AG09319 (cell line): ENCODE measurements at places on chromosomes 2 and 18.

GRCh38 chr18:49859725-49860124 lies 46.4 kb upstream of the ACAA2 start:
- DNase-seq, result no peak

DNA sequence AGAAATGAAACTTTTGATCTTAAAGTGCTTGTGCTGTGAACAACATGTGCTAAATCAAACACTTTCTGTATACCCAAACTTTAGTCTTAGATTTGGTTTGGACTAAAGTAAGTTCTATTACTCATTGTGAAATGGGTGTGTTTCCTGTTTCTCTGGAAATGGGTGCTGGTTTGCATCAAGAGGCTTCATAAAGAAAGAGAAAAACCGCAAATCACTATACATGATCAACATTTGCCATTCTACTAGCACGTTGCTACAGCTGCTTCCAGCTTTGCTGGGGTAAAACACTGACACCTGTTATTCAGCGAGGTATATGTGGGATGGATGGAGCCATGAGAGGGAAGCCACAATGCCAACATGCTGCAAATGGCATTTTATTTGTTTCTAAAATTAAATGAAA lies 547.0 kb upstream of the ACVR2A start:
- no peak for DNase-seq

DNA sequence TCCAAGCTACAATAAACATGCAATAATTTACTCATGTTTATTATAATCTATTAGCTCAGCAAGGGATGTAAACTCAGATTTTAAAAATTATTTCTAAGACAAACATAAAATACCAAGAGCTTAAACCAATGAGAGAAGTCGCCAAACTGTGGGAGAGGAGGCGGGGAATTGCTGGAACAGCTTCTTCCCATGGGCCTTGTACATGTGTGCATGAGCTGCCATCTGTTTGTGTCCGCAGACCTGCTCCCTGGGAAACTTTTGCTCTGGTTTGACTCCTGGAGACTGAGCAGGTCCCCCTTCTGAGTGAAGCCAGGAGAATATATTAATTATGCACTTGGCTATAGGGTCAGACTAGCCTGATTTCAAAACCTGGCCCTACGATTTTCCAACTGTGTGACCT lies 655.9 kb upstream of the SOX11 start:
- no peak for DNase-seq

DNA sequence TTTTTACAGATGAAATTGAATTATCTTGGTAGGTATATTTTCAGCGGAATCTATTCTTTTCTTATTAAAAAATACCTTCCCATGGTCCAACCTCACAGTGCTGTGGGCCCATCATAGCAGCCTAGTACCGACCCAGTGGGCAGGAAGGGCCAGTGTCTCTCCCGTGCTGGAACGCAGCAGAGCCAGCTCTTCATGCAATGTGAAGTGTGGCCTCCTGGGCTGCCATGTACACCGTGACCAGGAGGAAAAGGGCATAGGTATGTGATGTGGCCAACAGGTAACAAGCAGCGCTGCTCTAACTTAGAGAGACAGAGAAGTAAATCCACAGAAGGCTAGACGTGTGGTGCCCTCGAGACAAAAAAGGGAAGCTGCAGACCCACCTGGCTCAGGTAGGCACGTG lies 221.1 kb upstream of the SALL3 start:
- DNase-seq, result no peak

GRCh38 chr2:6254441-6254840 lies 562.3 kb downstream of the SOX11 start:
- no peak for DNase-seq

- no peak for DNase-seq
Observed at GRCh38 chr2:235201756-235202155, 249.9 kb downstream of the SH3BP4 start.

DNA sequence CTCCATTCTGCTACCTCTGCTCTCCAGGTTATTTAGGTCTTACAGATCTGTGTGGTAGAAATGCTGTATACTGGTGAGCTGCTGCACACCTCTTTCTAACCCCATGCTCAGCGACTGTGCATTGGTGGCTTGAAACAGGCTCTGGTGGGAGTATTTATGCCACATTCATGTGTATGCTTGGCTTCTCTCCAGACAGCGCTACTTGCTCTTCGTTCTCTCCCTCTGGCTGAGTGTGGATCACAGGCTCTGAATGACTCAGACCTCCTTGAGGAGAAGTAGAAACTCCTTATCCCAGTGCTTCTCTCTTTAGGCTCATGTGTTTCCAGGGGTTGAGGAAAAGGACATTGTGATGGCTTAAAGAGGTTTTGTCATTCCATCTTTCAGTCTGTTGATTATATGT lies 54.9 kb downstream of the FHOD3 start:
- peak; percentile 66 for DNase-seq

DNA sequence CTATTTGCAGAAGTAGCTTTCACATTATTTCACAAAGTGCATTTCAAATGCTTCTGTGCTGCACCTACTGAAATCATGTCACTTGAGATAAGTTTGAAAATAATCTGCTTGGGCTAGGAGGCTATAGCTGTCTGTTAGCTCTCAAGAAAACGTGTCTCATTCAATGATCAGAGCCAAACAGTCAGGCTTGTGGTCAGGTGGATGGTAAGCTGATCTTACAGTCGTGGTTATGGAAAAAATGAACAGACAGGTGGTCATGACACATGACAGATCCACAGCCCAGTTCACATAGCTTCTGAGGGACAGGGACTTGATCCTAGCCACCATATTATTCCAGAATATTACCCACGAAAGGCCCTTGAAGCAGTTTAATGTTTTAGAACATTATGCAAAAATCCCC lies 26.5 kb upstream of the RFX8 start:
- DNase-seq, result no peak

- no peak for DNase-seq
Observed at GRCh38 chr18:36634573-36635216, 194.1 kb downstream of the TPGS2 start.

DNA sequence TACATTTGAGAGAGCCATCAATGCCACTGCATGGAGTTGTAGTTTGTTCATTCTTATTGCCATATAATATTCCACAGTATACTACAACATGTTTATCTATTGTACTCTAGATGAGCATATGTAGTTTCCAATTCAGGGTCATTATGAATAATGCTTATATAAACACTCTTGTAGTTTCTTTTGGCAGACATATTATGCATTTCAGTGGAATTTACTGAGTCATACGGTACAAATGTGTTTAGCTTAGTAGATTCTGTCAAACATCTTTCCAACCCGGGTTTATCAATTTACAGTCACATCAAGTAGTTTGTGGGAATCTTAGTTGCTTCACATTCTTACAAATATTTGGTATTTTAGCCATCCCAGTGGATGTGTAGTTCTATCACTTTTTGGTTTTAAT lies 161.1 kb downstream of the KCNH7 start:
- DNase-seq, result no peak

DNA sequence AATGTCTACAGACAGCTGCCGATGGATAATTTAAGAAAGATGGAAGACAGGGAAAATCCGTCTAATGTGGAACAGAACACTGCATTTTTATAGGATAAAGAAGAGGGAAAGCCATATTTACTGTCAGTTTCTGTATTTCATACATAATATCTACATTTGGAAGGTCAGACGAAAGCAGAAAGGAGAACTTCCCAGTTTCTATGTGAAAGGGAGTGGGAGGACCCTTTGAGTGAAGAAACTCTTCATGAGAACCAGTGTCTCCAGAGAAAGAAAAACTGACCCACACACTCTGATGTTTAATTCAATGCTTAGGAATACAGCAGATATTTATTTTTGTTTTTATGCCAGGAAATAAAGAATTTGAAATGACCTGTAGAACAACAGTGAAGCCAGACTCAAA lies 127.2 kb downstream of the CALCRL start:
- no peak for DNase-seq

DNA sequence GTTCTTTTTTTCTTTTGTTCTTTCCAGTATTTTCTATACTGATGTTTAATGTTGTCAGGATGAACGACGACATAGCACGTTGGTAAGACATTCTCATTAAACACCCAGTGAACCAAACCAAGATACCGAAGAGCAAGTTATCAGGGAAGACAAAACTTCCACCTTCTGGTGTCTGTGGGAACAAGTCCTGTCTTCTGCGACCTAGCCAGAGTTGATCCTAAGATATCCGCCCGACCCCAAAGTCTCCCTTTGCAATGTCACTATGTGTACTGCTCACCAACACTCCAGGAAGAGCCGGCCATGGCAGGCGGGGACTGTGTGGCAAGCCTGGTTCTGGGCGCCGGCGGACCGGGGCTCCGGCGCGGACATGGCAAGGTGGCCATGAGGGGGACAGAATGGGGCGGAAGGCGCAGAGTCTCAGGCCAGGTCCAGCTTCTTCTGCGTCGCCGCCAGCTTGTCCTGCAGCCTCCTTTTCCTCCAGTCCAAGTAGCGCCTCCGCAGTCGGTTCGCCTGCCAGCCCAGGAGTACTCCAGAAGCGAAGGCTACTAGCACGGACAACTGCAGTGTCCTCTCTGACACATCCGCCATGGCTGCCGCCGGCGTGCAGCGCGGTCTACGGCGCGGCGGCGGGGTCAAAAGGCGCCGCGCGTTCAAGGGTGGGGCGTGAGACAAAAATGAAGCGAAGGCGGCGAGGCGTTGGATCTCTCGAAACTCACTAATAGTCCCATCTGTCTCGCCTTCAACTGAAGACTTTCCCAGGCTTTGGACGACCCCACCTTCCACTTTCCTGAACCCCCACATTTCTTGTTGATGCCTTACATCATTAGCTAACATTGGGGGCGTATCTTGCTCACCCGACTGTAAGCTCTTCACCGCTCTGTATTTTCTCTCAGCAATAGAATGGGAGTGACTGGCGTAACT lies at the start of gene MTLN:
Gene MTLN (minus strand): TSS at position 610 of the 921 bp plus-strand sequence. CDS start 22 bp downstream, at position 588.
- DNase-seq, result no peak

DNA sequence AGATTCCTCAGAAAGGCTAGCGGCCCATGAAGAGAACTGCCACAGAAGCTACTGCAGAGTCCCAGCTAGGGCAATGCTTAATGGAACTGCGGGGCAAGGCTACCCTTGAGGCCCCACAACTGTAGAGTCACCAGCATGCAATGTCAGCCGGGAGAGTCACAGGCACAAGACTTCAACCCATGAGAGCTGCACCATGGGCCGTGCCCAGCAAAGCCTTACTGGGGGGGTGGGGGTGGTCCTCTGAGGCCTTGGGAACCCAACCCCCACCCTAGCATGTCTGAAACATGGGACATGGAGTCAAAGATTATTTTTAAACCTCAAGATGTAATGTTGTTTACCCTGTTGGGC lies 20.2 kb downstream of the DPP4 start:
- no peak for DNase-seq

- DNase-seq, result no peak
Observed at GRCh38 chr18:54269893-54270844, 852 bp downstream of the POLI start.

DNA sequence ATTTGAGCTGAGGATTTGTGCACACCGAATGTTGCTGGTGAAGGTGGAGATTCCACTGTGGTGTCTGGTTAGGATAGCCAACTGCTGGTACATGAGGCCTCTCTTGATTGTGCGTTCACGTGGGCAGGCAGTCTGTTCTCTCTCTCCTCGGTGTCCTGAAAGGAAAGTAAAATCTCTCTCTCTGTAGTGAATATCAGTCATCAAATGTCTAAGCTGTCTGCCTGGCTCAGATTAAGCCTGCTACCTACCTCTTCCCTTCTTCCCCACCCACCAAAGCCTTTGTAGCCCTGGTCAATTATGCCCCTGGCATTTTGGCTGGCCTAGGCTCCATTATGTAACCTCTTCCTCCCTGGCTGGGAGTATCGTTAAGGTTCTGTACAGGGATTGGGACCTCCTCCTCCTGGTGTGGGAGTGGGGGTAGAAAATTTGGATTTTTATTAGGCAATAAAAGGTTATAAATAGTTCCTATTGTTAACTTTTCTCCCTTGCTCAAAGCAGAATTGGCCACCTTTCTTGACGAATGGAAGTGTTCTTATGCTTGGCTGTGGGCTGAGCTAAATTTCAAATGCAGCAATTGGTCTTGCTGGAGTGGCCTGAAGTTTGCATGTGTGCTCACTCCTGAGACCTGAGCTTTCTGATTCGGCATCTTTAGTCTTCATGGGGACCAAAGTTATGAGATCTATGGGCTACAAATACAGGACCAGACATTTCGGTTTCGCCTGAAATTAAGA lies 148.8 kb downstream of the WDSUB1 start:
- DNase-seq, result no peak

- no peak for DNase-seq
Observed at GRCh38 chr18:3510024-3510423, 60.1 kb downstream of the TGIF1 start.

DNA sequence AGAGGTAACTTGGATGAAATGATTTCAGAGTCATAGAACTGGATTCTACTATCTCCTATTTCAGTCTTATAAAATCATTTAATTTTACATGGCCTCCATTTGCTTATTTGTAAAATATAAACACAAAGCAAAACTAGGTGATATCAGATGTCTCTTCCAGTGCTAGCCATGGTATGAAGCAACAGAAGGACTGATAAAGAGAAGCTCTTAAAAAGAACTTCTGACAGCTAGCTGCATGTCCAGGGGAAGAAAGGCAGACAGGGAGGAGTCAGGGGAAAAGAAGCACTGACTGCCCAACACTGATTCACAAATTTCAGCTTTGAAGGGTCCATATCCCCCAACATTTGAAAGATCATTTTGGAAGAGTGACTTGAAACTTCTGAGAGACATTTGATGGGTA lies 6.4 kb downstream of the SLC8A1 start:
- DNase-seq, result no peak

DNA sequence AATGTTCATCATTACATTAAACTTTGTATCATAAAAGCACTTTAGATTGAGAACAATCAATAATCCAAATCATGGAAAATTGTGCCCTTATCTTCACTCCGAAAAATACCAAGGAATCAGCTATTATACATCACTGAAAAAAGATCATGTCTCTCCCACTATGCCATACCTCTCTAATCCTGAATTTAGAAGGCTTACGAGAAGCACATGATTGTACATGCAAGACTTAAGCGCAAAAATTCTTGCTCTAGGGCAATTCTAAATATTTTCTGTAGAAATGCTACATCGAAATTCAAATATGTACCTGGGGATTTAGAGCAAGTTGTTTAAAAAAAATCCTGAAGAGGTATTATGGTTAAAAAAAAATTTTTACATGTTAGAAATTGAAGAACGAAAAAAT lies 1.3 kb downstream of the CYTIP start:
- DNase-seq, result no peak

DNA sequence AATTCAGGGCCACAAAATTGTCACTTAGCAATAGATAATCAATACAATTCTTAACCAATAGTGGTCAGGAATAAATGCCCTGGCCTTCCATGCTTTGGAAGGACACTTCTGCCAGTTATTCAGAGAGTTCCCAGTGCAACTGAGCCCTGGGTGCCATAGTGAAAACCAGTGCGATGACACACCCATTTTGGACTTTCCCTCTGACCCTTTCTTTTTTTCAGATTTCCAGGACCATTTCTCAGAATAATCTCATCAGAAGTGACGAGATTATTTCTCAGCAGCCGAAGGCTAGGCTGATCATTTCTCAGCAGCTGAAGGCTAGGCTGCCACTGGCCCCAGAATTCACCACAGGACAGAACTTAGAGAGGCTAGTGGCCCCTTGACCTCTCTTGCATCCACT lies 106.6 kb upstream of the MYCN start:
- no peak for DNase-seq

GRCh38 chr18:59954241-59954640 lies 54.4 kb downstream of the PMAIP1 start:
- DNase-seq, result no peak

- DNase-seq, result no peak
Observed at GRCh38 chr18:48838166-48838775, 112.5 kb downstream of the SMAD7 start.

- DNase-seq, result no peak
Observed at GRCh38 chr2:5691221-5691984, 781 bp upstream of the SOX11 start.

GRCh38 chr18:70290482-70291294 lies 1.8 kb downstream of the SOCS6 start:
- no peak for DNase-seq
